ENCODE measurements at places on chromosomes 3 and 15.

DNA sequence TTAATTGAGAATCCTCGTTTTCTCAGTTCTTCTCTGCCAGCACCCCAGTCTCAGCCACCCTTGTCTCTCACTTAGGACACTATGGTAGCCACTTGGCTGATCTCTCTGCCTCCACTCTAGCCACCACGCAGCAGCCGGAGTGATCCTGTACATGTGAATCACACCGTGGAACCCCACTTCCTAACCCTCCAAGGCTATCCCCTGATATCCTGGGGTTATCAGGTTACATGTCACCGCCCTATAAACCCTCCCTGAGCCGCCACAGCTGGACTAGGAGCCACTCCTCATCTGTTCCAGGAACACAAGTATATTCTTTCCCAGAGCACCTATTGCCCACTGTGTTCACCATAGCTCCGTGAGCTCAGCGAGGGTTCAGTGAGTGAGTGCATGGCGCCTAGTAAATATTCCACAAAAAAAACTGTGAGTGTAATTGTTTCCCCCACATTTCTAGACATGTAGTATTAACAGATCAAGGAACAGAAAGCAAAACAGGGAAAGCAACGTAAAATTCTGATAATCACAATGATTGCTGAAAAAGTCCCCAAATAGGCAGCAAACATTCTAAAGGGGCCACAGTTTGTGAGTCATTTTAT is 661 bp upstream of the PARP14 start:
- no peak for DNase-seq

DNA sequence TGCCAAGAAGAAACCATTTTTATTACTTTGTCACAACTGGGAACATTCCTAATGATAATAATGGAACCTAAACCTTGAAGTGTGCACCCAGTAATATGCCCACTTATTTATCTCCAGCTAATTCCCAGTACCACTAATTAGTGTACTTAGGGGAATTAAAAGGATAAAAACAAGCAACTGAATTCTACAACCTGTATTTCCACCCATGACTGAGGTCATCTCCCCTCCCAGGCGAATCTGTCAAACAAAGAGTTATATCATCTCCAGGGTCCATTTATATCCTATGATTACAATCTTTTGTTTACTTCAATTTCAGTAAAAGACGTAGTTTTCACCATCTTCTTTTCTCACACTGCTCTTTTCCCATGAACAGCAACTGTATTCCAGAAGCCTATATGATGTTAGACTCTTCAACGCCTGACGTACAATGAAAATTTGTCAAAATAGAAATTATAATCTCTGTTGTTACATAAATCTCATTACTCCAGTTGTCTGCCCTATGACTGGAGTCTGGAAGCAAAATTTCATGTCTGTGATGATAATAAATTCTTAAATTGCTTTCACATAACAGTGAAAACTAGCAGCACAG is 177.6 kb downstream of the GOLIM4 start:
- no peak for DNase-seq

DNA sequence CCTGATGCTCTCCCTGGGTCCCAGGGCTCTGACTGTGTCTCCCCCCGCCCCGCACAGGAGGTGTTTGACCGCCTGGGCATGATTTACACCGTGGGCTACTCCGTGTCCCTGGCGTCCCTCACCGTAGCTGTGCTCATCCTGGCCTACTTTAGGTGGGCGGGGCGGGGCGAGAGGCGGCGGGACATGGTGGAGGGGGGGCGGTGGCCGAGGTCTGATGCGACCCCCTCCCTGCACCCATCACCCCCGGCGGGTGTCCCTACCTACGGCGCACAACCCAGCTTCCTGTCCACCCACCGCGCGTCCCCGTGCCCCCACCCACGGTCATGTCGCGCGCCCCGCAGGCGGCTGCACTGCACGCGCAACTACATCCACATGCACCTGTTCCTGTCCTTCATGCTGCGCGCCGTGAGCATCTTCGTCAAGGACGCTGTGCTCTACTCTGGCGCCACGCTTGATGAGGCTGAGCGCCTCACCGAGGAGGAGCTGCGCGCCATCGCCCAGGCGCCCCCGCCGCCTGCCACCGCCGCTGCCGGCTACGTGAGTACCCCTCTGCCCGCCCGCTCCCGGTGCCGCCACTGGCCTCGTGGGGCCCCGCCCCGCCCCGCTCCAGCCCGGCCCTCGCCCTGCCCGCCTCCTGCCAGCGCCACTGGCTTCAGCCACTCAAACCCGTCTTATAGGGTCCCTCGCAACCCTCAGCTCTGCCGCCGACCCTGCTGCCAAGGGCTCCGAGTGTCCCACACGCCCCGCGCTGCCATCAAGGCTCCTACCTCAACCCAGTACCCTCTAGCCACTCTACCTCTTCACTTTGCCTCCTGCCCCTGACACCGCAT is 21.0 kb downstream of the PTH1R start:
- DNase-seq = no peak

GRCh38 chr15:59384507-59384906 is 11.8 kb upstream of the MYO1E start:
- no peak for DNase-seq

- no peak for DNase-seq
Observed at GRCh38 chr3:45979378-45979777, 16.2 kb downstream of the FYCO1 start.

GRCh38 chr3:30639937-30640336 is 33.5 kb downstream of the TGFBR2 start:
- no peak for DNase-seq

GRCh38 chr3:27641271-27641800 is 80.8 kb downstream of the EOMES start:
- no peak for DNase-seq

DNA sequence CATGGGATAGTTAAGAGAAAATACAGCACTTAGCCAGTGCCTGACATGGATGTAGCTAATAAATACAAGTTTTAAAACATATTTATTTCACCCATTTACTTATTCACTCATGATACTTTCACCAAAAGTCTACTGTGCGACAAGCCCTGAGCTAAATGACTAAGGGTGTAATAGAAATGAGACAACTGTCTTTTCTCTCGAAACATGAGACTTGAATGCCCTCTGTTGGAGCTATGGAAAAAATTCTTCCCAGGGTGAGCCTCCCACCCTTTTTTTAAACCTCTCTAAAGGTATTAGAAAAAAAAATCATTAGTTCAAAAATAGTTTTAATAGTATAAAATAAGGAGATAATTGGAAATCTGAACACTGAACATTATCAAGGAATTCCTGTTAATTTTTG is 24.3 kb upstream of the RPL14 start:
- no peak for DNase-seq

- DNase-seq = no peak
Observed at GRCh38 chr3:468172-468571, 271.6 kb downstream of the CHL1 start.

GRCh38 chr3:156659260-156659659 is 15.1 kb upstream of the TIPARP start:
- DNase-seq = no peak

GRCh38 chr3:75781079-75781745 is 4.1 kb downstream of the ZNF717 start:
- no peak for DNase-seq

DNA sequence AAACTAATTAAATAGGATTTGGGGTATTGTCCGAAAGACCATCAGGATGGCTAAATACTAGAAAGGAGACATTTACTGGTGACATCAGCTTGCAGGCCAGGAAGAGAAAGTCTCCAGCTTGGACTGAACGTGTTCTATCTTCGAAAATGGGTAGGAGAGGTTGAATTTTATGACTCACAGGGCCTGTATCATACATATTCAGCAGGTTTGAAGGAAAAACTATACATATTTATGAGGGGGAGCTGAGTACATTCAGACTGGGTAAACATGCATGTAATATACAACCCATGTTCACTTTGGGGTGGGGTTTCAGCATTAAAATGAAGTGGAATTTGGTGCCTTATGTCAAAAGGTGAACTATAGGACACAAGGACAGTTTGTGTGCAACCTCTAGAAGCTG is 129.3 kb upstream of the CRBN start:
- no peak for DNase-seq

Measured in stimulated activated CD8-positive, alpha-beta memory T cell treated with anti-CD3 and anti-CD28 coated beads, Interleukin-4, amount 100 ng/mL, for 4 hours (primary cell).